Activated naive CD4-positive, alpha-beta T cell treated with anti-CD3 and anti-CD28 coated beads for 36 hours (primary cell): ENCODE measurements at places on chromosomes 2 and 18. TPM values are rescaled to one million over a fixed set of nuclear protein-coding genes. Genes with fewer than 3 reads are reported as not detected.

UPP2 gene
- total RNA-seq, result not detected

XRCC5 gene
- 486 TPM for total RNA-seq

CFAP221 gene
- total RNA-seq, result not detected

NDC80 gene
- 108 TPM for total RNA-seq

CD207 gene
- total RNA-seq, result not detected

COLEC12 gene
- total RNA-seq, result not detected

ADCYAP1 gene
- total RNA-seq, result not detected

CAPG gene
- 10.7 TPM for total RNA-seq

SF3B1 gene
- 235 TPM for total RNA-seq

DNA sequence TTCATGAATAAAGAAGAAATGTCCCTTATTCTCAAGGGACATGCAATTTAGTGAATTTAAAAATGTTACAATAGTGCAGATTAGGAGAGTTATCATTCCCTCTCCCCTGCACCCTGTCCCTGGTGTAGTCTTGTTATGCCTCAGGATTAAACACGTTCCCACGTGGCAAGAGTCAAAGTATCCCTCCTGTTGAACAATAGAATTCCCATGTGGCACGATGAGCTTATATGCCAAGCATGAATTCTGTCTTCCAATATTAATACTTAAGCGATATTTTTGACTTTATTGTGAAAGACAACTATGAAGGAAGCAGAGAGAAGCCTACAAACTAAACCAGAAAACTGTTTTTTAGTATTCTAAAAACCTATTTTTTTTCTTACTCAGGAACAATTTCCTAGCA, 36.7 kb upstream of the SPAG16 start:
- no peaks in the 10 kb centered on the region for H3K36me3 ChIP-seq
- H3K27ac ChIP-seq, result no peak overlapping the region
- H3K27me3 ChIP-seq, result peaks cover 8% of the 10 kb centered on the region
- peaks cover 5% of the 10 kb centered on the region for H3K4me1 ChIP-seq
- no peak for DNase-seq
- H3K4me3 ChIP-seq, result no peak overlapping the region

GRCh38 chr2:74199275-74199701, 873 bp downstream of the MTHFD2 start:
- H3K4me1 ChIP-seq, result peaks cover 42% of the 10 kb centered on the region
- peaks cover 48% of the 10 kb centered on the region for H3K36me3 ChIP-seq
- H3K4me3 ChIP-seq, result peak overlapping the region; percentile 97
- H3K27ac ChIP-seq, result peak overlapping the region; percentile 99
- no peak for DNase-seq
- no peaks in the 10 kb centered on the region for H3K27me3 ChIP-seq

- no peak overlapping the region for H3K27ac ChIP-seq
- no peak overlapping the region for H3K4me3 ChIP-seq
- DNase-seq, result peak; percentile 77
- H3K4me1 ChIP-seq, result peaks cover 15% of the 10 kb centered on the region
- no peaks in the 10 kb centered on the region for H3K36me3 ChIP-seq
These were observed 14.6 kb upstream of the NT5DC4 start for GRCh38 chr2:112706170-112706664.

- no peak overlapping the region for H3K4me3 ChIP-seq
- no peaks in the 10 kb centered on the region for H3K36me3 ChIP-seq
- H3K27ac ChIP-seq, result no peak overlapping the region
- H3K27me3 ChIP-seq, result peaks cover 2% of the 10 kb centered on the region
- H3K4me1 ChIP-seq, result no peaks in the 10 kb centered on the region
These were observed 166.9 kb downstream of the GLI2 start for GRCh38 chr2:120902592-120902991.

GRCh38 chr18:12628706-12629702, 28.9 kb downstream of the SPIRE1 start:
- H3K27me3 ChIP-seq, result no peaks in the 10 kb centered on the region
- H3K4me1 ChIP-seq, result no peaks in the 10 kb centered on the region
- H3K36me3 ChIP-seq, result no peaks in the 10 kb centered on the region
- DNase-seq, result no peak
- no peak overlapping the region for H3K4me3 ChIP-seq

DNA sequence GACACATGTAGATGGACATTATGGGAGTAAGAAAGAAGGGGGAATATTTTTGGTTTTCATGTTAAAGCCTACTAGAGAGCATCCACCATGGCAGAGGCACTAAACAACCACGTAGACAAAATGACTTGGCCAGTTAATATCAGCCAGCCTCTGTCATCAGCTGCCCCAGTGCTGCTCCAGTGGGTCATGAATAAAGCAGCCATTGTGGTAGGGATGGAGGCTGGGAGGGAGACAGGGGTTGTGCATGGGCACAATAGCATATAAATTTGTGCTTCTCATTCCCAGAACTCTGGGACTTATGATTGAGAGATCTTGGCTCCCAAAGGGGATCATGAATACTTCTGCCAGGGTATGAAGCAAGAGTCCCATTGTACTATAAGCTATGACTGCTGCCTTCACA, 31.1 kb upstream of the CXCR4 start:
- no peak overlapping the region for H3K27ac ChIP-seq
- no peak overlapping the region for H3K4me3 ChIP-seq
- peaks cover 23% of the 10 kb centered on the region for H3K4me1 ChIP-seq
- no peaks in the 10 kb centered on the region for H3K36me3 ChIP-seq
- H3K27me3 ChIP-seq, result no peaks in the 10 kb centered on the region

GRCh38 chr18:37391698-37392548, 173.7 kb downstream of the CELF4 start:
- no peak overlapping the region for H3K4me3 ChIP-seq
- H3K27ac ChIP-seq, result no peak overlapping the region
- peaks cover 24% of the 10 kb centered on the region for H3K27me3 ChIP-seq
- peaks cover 2% of the 10 kb centered on the region for H3K4me1 ChIP-seq
- no peaks in the 10 kb centered on the region for H3K36me3 ChIP-seq

- no peak for DNase-seq
- H3K4me1 ChIP-seq, result peaks cover 11% of the 10 kb centered on the region
- H3K27ac ChIP-seq, result no peak overlapping the region
- H3K27me3 ChIP-seq, result no peaks in the 10 kb centered on the region
These were observed 312.5 kb upstream of the NRP2 start for GRCh38 chr2:205369813-205370212.

DNA sequence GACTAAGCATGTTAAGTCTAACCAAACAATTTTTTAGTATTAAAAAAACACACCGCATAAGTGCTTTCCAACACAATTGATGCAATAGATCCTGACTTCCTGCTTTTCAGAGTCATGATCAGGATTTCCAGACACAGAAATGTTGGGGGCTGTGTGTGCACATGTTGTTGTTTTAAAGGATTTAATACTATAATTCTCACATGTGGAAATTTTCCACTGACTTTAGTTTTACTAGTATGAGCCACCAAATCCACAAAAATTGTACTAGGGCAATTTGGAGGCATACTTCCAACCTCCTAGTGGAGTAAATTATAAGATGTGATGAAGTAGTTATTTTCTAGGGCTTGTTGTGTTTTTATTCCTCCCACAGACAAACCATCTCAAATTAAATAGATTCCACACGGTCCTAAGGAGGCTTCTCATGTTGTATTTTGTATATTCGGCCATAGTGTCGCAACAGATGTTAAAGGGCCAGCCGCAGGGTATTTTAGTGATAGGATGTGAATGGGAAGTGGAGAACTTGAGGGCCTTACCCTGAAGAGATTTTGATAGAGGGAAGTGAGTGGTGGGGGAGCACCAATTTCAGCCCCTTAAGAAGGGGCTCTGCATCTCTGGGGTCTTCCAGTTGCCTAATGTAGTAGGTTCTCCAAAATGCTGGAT, 108.9 kb upstream of the KLF7 start:
- H3K27ac ChIP-seq, result no peak overlapping the region
- no peak overlapping the region for H3K4me3 ChIP-seq
- H3K4me1 ChIP-seq, result peaks cover 7% of the 10 kb centered on the region
- no peaks in the 10 kb centered on the region for H3K36me3 ChIP-seq
- no peaks in the 10 kb centered on the region for H3K27me3 ChIP-seq

- H3K36me3 ChIP-seq, result no peaks in the 10 kb centered on the region
- no peak overlapping the region for H3K27ac ChIP-seq
- H3K4me3 ChIP-seq, result no peak overlapping the region
- H3K27me3 ChIP-seq, result no peaks in the 10 kb centered on the region
- H3K4me1 ChIP-seq, result no peaks in the 10 kb centered on the region
These were observed 22.0 kb downstream of the SLC14A1 start for GRCh38 chr18:45745817-45746461.

DNA sequence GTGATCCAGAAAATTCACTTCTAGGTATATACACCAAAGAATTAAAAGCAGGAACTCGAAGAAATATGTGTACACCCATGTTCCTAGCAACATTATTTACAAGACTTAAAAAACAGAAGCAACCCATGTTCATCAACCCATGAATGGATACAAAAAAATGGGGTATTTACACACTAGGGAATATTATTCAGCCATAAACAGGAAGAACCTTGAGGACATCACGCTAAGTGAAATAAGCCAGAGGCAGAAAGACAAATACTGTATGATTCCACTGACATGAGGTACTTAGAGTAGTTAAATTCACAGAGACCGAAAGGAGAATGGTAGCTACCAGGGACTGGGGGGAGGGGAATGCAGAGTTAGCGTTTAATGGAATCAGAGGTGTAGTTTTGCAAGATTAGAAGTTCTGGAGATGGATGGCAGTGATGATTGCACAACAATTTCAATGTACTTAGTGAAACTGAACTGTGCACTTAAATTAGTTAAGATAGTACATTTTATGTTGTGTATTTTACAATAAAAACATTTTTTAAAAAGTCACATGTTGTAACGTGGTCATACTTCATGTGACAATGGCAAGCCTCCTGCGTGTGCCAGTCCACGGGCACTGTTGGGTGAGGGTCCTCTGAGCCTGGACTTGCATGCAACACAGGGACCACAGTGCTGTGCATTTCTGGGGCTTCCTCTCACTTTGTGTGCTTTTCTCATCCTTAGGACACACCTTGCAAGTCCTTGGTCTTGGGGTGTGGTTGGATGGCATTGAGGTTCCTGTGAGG, 206.1 kb upstream of the HDAC4 start:
- H3K27ac ChIP-seq, result no peak overlapping the region
- DNase-seq, result no peak
- H3K4me1 ChIP-seq, result no peaks in the 10 kb centered on the region

- no peaks in the 10 kb centered on the region for H3K4me1 ChIP-seq
- no peak for DNase-seq
- no peak overlapping the region for H3K4me3 ChIP-seq
- H3K27me3 ChIP-seq, result no peaks in the 10 kb centered on the region
These were observed 17.8 kb upstream of the FAM98A start for GRCh38 chr2:33616873-33617272.

DNA sequence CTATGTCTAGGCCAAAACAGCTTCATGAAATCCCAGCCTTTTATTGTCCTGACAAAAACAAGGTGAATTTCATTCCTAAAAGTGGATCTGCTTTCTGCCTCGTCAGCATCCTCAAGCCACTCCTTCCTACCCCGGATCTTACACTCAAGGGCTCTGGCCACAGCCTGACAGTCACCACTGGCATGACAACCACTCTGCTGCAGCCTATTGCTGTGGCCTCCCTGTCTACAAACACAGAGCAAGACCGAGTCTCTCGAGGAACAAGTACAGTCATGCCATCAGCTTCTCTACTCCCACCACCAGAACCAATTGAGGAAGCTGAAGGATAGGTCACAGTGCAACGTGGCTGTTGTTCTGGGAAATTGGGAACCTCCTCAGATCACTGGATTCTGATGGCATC, 106.1 kb downstream of the ICA1L start:
- H3K27ac ChIP-seq, result peak overlapping the region; percentile 3
- no peaks in the 10 kb centered on the region for H3K27me3 ChIP-seq

DNA sequence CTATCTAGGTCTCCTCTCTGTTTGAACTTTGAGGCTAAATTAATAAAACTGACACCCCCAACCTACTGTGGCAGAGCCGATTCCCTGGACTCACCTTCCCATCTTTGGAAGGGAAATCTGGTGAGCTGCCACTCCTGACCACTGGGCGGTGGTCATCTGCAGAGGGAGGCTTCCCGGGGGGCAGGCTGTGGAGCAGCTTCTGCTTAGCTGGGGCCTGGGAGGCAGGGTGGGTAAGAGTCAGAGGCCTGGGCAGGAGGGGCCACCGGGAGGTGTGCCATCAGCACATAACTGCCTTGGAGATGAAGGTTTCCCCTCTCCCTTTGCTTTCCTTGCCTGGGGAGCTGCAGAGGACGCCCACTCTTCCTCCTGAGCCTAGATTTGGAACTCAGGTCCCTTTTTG, 2.3 kb upstream of the NPPC start:
- H3K4me3 ChIP-seq, result no peak overlapping the region
- peaks cover 9% of the 10 kb centered on the region for H3K4me1 ChIP-seq
- H3K36me3 ChIP-seq, result no peaks in the 10 kb centered on the region
- H3K27me3 ChIP-seq, result peaks cover 42% of the 10 kb centered on the region
- DNase-seq, result no peak
